ENCODE measurements at places on chromosomes 6 and 20.

DNA sequence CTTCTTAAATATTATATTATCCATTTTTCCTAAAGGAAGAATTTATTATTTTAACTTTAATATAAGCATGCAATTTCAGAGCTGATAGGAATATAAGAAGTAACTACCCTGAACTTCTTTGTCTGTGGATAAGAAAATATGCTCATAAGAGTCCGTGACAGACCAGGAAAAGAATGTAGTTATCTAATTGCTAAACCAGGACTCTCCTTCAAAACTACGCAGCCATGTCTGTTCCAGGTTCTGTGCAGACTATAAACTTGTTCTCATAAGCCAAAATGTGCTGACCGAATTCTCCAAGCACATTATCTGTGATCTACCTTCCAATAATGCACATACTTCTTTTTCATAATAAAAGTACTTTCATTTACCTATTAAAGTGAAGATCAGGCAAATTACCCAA is 116.5 kb downstream of the TRDN start:
- DNase-seq: no peak

DNA sequence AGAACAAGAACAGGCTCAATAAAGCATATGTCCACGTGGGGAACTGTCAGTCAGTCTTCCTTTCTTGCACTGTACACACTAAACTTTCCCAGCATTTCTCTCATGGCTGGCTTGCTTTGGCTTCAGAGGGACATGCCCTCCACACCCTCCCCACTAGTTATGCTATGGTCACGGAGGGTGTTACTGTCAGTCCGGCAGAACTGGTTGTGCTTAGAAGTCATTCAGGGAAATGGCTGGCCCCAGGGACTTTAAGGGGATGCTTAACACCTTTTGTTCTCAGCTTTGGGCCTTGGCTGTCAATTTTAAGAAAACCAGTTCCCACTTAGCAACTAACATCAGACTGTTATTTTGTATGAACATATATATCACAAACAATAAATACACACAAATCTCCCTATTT is 55.1 kb downstream of the ELOVL5 start:
- DNase-seq: no peak

- DNase-seq: no peak
These were observed 275.8 kb upstream of the PRDM1 start for GRCh38 chr6:105810105-105810921.

DNA sequence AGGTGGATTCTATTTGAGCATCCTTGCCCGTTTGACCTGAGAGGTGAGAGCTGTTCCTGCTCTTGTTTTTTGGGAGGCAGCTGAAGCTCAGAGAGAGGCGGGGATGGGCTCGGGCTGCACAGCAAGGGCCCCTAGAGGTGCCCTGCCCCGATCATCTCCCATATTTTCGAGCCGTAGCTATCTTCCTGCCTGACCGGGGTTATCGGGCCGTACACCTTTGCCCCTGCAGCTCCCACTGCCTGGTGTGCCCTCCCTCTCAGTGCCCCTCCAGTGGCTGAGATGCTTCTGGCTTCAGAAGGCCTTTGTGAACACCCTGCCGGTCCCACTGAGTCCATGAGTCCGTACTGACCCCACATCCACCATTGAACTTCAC is 6.7 kb downstream of the SRC start:
- no peak for DNase-seq

- no peak for DNase-seq
These were observed 12.8 kb downstream of the AK9 start for GRCh38 chr6:109678240-109678639.

DNA sequence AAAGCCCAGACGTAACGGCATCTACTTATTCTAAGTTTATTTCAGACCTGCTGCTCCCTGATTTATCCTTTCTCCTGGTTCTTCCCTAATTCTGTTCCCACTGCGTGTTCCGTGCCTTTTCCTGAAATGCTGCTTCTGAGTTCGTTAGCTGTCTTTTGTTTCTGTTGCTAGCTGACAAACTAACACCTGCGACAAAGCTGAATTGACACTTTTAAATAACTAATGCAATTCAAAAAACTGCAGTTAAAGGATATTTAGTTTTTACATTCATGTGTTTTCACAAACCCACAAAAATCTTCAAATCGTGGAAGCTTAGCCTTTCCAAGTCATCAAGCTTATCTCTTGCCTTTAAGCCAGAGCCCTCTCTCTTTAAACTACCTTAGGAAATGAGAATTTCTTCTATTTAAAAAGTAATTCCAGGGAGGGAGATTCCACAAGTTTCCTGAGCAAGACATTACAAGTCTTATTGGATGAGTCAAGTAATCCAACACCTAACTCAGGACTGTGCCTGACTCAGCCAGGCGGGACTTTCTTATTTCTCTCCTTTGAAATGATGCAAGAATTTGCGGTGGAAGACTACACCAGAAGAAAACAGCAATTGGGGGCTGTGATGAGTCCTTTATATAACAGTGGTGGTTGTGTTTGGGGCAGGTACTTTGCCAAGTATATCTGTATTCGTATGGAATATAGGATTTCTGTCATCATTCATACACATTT is 6.3 kb downstream of the ADTRP start:
- DNase-seq: no peak

All from NCI-H187 treated with DMSO at 0.1 percent for 48 hours (cell line).